ENCODE measurements at places on chromosomes 5 and 9.
A peak's percentile ranks its signal among the peaks of the same experiment; 100 is the strongest.

DNA sequence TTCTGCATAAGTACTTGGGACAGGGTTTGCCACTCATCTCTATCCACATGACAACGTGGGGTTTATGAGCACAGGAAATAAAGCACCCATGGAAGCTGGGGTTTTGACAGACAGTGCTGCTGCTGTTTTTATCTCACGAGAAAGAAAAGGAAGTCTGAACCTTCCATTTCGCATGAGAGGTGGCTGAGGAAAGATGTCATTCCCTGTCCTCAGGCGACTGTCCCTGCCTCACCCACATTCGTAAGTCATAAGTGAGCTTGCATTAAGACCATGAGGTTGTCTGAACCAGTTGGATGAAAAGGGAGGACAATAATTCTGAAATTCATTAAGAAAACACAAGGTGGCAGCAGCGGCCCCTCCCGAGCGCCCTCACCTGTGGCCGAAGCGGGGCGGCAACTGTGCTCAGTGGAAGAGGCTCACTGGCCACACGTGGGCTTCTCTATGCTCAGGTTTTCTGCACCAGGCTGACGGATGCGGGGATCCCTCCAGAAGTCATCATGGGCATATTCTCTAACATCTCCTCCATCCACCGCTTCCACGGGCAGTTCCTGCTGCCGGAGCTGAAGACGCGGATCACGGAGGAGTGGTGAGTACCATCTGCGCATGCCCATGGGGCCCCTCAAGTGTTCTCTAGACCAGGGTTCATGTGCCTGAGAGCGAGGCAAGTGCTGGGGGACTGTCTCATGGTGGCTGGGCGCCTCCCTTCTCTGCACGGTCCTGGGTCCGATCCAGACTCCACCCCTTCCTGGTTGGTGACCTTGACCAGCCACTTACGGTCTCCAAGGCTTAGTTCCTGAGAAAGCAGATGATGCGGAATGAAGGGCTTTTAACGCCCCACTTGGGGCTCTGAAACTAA is 54.7 kb upstream of the SUSD3 start:
- peak; percentile 52 for DNase-seq

- DNase-seq = no peak
Observed at GRCh38 chr5:64149268-64149667, 16.4 kb upstream of the RNF180 start.

DNA sequence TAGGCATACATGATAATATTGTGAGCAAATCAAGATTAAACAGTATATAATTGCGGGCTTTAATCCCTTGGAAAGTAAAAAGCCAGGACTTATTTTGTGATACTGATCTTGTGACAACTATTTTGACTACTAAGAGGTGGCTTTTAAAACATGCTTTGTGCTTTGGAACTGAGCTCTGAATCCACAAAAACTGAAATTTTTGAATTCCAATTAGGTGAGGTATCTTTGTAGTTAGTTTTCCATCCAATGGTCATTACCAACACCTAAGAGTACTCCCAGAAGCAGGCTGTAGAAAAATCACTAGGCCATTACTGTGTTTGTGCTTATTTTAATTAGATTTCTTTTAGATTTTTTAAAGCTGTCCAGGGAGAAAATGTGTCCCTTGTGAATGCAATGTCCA is 559.5 kb upstream of the WWC1 start:
- no peak for DNase-seq

DNA sequence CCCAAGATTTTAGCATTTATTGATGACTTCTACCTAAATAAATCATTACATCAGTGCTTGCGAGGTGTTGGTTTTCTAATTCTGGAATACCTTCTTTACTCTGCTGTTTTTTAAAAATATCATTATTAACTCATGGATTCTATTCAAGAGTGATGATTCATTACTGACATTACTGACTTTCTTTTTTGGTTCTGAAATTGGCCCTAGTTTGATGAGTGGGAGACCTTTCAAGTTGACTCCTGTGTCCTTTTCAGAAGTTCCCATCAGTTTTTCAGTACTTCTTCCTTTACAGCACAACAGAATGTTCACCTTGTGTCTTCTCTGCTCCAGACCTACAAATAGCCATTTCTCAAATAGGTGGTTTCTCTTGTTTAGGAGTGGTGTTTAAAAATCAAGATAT is 114.1 kb downstream of the PCSK5 start:
- DNase-seq = no peak

DNA sequence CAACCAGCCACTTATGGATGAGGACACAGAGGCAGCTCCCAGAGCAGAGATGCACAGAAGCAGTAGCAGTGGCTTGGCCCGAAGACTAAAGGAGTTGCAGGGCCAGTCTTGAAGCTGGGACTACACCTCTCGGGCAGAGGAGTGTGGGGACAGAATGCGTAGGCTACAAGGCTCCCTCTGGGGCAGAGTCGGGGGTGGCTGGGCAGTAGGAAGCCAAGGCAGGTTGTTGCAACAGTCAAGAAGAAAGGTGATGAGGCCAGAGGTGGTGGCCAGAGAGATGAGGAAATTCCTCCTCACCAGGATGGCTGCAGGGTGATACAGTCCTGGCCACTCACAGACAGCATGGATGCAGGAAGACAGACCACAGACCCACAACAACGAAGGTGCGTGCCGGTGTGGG is 4.9 kb upstream of the N4BP3 start:
- DNase-seq = no peak

DNA sequence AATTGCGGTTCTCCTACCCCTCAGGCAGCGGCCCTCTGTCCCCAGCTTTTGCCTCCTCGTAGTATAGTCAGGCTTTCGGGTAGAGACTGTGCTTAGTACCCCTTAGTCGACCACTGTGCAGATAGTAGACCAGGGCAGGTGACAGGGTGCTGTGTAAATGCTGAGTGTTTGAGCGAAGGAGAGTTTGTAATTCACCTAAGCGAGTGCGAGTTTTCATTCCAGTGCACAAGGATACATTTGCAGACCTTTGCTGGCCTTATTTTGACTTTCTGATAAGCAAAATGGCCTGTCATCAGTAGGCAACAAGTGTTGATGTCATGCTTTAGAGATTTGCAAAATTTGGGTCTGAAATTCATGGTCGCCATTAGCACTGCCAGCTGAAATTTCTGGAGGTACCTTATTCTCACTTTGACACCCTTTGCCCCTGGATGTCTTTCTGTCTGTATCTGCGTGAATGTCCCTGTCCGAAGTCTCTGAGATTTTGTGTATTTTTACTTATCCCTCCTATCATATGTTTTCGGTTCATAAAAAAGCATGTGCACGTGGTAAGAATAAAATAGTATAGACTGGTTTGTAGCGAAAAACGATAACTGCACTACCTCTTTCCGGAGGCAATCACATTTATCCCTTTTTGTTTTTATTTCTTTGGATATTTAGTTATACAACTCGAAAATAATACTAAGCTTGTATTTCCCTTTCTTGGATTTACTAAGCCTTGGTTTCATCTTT is 1.9 kb downstream of the LMNB1 start:
- DNase-seq = no peak

- no peak for DNase-seq
Observed at GRCh38 chr9:7377489-7377888, 422.1 kb downstream of the DMAC1 start.

DNA sequence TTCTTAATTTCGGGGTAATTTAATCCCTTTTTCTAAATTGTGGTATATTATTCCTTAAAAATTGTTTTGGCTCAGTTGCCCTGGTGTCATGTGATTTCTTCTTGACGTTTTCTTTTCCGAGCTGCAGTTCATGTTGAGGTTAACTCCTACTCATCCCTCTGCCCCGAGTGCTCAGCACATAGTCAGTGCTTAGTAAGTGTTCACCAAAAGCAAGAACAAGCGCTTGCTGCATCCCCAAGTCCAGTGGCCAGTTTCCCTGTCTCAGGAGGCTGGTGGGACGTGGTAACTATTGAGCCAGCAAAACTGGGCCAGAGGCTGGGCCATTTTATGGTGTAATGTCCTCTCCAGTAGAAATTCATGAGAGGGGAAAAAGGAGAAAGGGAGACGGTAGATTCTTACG is 23.3 kb downstream of the TRIO start:
- DNase-seq = no peak

GRCh38 chr5:178313316-178313715 is 80.7 kb upstream of the PHYKPL start:
- DNase-seq = no peak

GRCh38 chr5:164175083-164175482 is 669.7 kb downstream of the MAT2B start:
- DNase-seq = no peak

- no peak for DNase-seq
Observed at GRCh38 chr5:135051399-135051798, 17.4 kb upstream of the PITX1 start.

- DNase-seq = no peak
Observed at GRCh38 chr9:6184749-6185645, 30.6 kb upstream of the IL33 start.

Measured in stimulated activated CD4-positive, alpha-beta T cell treated with anti-CD3 and anti-CD28 coated beads, Interleukin-2, amount 100 ng/mL, for 4 hours (primary cell).